ENCODE measurements at places on chromosomes 5 and 9.
A peak's percentile ranks its signal among the peaks of the same experiment; 100 is the strongest.

- DNase-seq: no peak
- no peak overlapping the region for H3K27ac ChIP-seq
- H3K4me3 ChIP-seq: no peak overlapping the region
These were observed 2.2 kb downstream of the ADGRV1 start for GRCh38 chr5:90560771-90561170.

DNA sequence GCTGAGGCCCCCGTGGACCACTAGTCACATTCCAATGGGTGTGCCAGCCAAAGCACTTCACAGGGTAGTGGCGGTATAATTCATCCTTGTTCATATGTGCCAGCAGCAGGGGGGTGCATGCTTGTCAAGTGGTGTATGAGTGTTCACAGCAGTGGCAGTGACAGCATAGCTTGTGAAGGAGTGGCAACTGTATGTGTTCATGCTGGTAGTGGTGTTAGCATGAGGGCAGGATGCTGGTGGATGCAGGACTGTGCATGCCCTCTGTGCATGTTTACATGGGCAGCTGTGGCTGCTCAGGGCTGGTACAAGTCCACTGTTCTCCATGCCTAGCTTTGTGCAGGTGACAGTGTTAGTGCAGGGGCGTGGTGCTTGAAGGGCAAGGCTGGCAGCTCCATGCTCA is 253.4 kb upstream of the DMAC1 start:
- DNase-seq: no peak
- H3K27ac ChIP-seq: no peak overlapping the region
- no peaks in the 10 kb centered on the region for H3K4me1 ChIP-seq
- H3K4me3 ChIP-seq: no peak overlapping the region
- no peaks in the 10 kb centered on the region for H3K36me3 ChIP-seq

- no peak overlapping the region for H3K27ac ChIP-seq
- DNase-seq: no peak
- H3K36me3 ChIP-seq: no peaks in the 10 kb centered on the region
- H3K4me1 ChIP-seq: no peaks in the 10 kb centered on the region
- H3K27me3 ChIP-seq: no peaks in the 10 kb centered on the region
These were observed 33.4 kb downstream of the FAM81B start for GRCh38 chr5:95424526-95424925.

GRCh38 chr5:169164481-169164925 is 136.4 kb downstream of the SLIT3 start:
- no peaks in the 10 kb centered on the region for H3K4me1 ChIP-seq
- H3K27me3 ChIP-seq: no peaks in the 10 kb centered on the region
- H3K36me3 ChIP-seq: no peaks in the 10 kb centered on the region
- H3K4me3 ChIP-seq: no peak overlapping the region

- no peaks in the 10 kb centered on the region for H3K27me3 ChIP-seq
- H3K4me3 ChIP-seq: no peak overlapping the region
- H3K36me3 ChIP-seq: no peaks in the 10 kb centered on the region
- DNase-seq: peak; percentile 27
These were observed 4.5 kb downstream of the TTC23L start for GRCh38 chr5:34843497-34843896.

Data from testis (tissue), 5 donors.